Mesothelial cell of epicardium (in vitro differentiated cells): ENCODE measurements at places on chromosomes 16 and 17. TPM values are rescaled to one million over a fixed set of nuclear protein-coding genes. Genes with fewer than 3 reads are reported as not detected.
A peak's percentile ranks its signal among the peaks of the same experiment; 100 is the strongest.

- DNase-seq, result no peak
- H3K27me3 ChIP-seq, result no peaks in the 10 kb centered on the region
- peaks cover 2% of the 10 kb centered on the region for H3K36me3 ChIP-seq
Observed at GRCh38 chr16:21608639-21609328, 9.4 kb downstream of the METTL9 start.

- H3K4me3 ChIP-seq, result peak overlapping the region; percentile 64
- no peak overlapping the region for H3K27ac ChIP-seq
- peaks cover 2% of the 10 kb centered on the region for H3K4me1 ChIP-seq
- peaks cover 54% of the 10 kb centered on the region for H3K27me3 ChIP-seq
- no peak for DNase-seq
Observed at GRCh38 chr17:2723997-2724783, 12.6 kb upstream of the CLUH start.

GRCh38 chr17:6752068-6752909 is 3.6 kb upstream of the XAF1 start:
- H3K4me3 ChIP-seq, result no peak overlapping the region
- no peak for DNase-seq
- H3K36me3 ChIP-seq, result no peaks in the 10 kb centered on the region
- H3K27ac ChIP-seq, result peak overlapping the region; percentile 95

DNA sequence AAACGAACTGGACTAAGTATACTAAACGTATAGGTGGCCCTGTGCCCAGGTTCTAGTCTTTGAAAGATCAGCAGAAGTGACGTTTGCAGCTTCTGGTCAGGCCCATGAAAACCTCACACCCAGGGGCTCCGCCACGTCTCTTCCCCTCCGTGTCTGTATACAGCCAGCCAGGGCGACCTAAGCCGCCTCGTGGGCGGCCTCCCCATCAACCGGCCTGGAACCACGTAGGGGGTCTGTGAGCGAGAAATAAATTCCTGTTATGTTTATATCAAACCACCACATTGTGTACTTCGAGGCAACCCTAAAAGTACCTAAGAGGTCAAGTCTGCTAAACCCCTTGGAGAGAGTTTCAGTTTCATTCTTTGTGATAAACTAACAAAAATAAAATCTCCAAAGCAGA is 6.8 kb downstream of the TK1 start:
- no peak overlapping the region for H3K27ac ChIP-seq
- H3K4me1 ChIP-seq, result peaks cover 12% of the 10 kb centered on the region
- no peak for DNase-seq
- H3K27me3 ChIP-seq, result no peaks in the 10 kb centered on the region

DNA sequence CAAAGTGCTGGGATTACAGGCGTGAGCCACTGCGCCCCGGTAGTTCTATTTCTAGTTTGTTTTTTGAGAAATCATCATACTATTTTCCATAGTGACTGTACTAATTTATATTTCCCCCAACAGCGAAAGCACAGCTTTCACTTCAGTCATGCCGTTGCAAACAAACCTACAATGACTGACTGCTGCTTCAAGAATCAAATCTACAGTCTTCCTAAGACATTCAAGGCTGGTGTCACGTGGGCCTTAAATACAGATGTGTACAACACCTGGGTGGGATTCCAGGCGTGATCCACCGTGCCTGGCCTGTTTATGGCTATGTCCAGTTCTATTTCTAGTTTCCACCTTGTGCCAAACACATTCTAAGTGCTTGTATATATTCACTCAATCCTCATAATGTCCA is 72.0 kb downstream of the ABCC6 start:
- H3K36me3 ChIP-seq, result no peaks in the 10 kb centered on the region
- H3K27me3 ChIP-seq, result no peaks in the 10 kb centered on the region
- H3K4me1 ChIP-seq, result no peaks in the 10 kb centered on the region
- H3K4me3 ChIP-seq, result no peak overlapping the region
- DNase-seq, result no peak

GRCh38 chr17:73007407-73007806 is 85.1 kb downstream of the SLC39A11 start:
- H3K4me3 ChIP-seq, result no peak overlapping the region
- DNase-seq, result no peak
- H3K4me1 ChIP-seq, result no peaks in the 10 kb centered on the region
- H3K27me3 ChIP-seq, result no peaks in the 10 kb centered on the region
- no peak overlapping the region for H3K27ac ChIP-seq

- H3K4me3 ChIP-seq, result no peak overlapping the region
- DNase-seq, result no peak
- H3K27ac ChIP-seq, result no peak overlapping the region
- no peaks in the 10 kb centered on the region for H3K36me3 ChIP-seq
Observed at GRCh38 chr17:3750926-3751325, 27.2 kb downstream of the HASPIN start.

DNA sequence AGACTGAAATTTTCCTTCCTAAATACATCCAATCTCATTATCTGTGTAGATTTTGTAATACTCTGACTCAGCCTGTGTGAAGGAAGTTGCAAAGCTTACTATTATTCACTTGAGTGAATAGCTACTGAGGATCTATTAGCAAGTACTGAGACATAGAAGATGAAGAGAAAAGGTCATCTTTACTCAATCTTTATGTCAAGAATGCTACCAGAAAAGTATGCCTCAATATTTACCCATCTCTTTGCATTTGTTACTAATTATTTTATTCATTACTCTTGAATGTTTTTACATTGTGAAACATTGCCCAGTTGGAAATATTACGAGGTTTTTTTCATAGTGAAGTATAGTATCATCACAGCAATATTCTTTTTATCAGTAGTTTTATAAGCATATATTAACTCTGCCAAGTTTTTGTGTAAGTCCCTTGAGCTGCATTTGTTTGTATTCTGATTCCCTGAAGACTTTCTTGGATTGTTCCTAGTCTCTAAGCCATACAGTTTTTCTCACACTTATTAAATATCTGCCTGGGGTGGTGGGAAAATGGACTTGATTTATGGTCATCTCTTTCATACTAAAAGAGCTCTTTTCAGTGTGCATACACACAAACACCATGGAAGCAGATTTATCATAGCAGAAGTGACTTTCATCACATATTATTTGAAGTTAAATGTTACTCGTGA is 110.4 kb downstream of the MRTFB start:
- no peaks in the 10 kb centered on the region for H3K27me3 ChIP-seq
- H3K36me3 ChIP-seq, result peaks cover 3% of the 10 kb centered on the region
- peaks cover 39% of the 10 kb centered on the region for H3K4me1 ChIP-seq
- H3K27ac ChIP-seq, result peak overlapping the region; percentile 14
- H3K4me3 ChIP-seq, result no peak overlapping the region

- H3K36me3 ChIP-seq, result no peaks in the 10 kb centered on the region
- DNase-seq, result peak; percentile 94
- no peak overlapping the region for H3K27ac ChIP-seq
- peaks cover 12% of the 10 kb centered on the region for H3K4me1 ChIP-seq
Observed at GRCh38 chr17:76278952-76279741, 14.0 kb downstream of the UBALD2 start.

The SLC38A8 gene
- not detected in 3 replicates for total RNA-seq

The TP53TG3C gene
- total RNA-seq, result not detected in 3 replicates
